ENCODE measurements at places on chromosomes 1 and 21. TPM values are rescaled to one million over a fixed set of nuclear protein-coding genes. Genes with fewer than 3 reads are reported as not detected.
A peak's percentile ranks its signal among the peaks of the same experiment; 100 is the strongest.

The LRRIQ3 gene
- 0.52 TPM for total RNA-seq

- no peak for DNase-seq
Observed at GRCh38 chr1:187197685-187198084, 368.9 kb downstream of the PLA2G4A start.

DNA sequence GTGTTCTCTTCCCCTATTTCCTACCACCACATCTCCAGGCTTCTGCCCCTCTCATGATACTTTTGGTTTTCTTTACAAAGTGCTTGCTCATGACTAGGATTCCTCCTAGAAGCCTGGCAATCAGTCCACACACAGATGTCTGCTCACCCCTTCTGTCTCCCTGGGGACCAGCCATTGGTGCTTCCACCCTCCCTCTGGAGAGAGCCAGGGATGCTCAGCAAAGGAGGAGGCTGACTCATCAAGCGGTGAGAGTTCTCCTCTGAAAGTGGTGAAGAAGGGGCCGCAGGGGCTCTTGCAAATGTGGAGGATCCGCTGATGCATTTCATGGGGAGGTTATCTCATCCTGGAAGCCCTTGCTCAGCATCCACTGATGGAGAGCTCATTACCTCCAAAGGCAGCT lies 14.5 kb downstream of the NT5C1A start:
- DNase-seq = no peak

- DNase-seq = no peak
Observed at GRCh38 chr1:203508463-203509073, 14.6 kb downstream of the OPTC start.

- peak; percentile 60 for DNase-seq
Observed at GRCh38 chr1:160219062-160219929, 14.1 kb downstream of the PEA15 start.

DNA sequence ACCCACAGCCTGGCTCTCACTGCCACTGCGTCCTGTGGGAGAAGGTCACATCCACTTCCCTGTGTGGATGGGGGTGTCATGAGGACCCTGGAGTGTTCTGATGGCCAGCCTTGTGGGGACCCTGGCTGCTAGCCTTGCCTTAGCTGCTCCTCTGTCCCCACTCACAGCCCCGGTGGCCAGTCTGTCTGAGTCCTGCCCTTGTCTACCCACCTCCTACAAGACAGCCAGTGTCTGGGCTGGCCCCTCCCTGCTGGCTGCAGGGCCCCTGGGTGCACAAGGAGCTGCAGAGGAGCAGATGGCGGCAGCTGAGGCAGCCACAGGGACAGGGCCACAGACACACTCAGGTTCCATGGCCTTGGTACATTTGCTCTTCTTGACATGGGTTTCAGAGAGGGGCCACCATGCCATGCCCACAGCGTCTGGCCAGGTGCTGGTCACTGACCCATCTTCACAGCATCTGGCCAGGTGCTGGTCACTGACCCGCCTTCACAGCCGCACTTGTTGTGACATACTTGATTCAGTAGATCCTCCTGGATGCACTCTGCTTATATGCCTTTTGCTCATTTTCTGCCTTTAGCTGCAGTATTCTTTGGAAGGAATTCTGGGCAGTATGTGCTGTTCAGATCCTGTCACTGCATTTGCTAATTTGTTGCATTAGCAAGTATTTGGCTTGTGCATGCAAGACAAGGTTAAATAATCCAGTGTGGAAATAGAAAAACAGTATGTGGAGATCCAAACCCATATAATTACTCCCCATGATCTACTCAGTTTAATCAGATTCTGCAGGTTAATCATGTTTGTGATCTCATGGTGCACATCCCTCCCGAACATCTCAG lies 157.8 kb downstream of the PCBP3 start:
- DNase-seq = no peak

The NHLH1 gene
- total RNA-seq = 1.6 TPM

- peak; percentile 13 for DNase-seq
Observed at GRCh38 chr1:233459968-233460367, 132.4 kb downstream of the MAP3K21 start.

The KRTAP11-1 gene
- total RNA-seq = not detected

The FMO1 gene
- not detected for total RNA-seq

DNA sequence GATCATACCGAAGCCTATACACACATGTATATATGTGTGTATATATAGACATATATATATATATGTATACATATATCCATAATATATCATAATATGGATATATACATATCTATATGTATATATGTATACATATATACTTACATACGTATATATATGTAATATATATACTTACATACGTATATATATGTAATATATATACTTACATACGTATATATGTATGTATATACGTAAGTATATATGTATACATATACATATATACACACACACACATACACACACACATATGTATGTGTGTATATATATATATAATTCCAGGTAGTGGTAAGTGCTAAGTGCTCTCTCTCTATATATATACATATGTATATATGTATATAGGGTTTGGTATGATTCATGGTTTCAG lies 9.7 kb upstream of the TMEM35B start:
- no peak for DNase-seq
